ENCODE measurements at places on chromosomes 2 and 18. TPM values are rescaled to one million over a fixed set of nuclear protein-coding genes. Genes with fewer than 3 reads are reported as not detected.

Gene RFTN2
- not detected for total RNA-seq

Gene WDR35
- total RNA-seq, result 5.7 TPM

Gene BMP10
- total RNA-seq, result not detected

Gene OSR1
- total RNA-seq, result not detected

Gene STK11IP
- total RNA-seq, result 50.2 TPM

Gene LRRTM4
- not detected for total RNA-seq

Gene ALK
- total RNA-seq, result not detected

GRCh38 chr2:177738461-177739235 is 333.9 kb downstream of the PDE11A start:
- no peak for DNase-seq

DNA sequence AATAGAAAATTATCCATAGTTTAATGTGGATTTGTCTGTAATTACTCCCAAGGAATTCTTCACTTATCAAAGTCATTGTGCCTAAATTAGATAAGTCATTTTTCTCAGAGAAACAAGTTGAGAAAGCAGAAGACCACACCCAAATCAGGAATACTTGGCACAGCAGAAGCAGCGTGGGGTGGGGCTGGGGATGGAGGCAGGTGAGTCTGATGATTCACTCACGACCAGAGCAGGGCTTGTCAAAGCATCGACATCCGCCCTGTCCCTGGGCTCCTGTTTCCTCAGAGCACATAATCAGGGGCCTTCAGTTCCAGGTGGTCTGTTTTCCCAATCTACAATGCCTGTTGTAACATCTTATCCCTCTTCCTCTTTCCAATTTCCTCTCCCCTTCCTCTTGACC is 31.5 kb upstream of the COLEC12 start:
- DNase-seq, result no peak

DNA sequence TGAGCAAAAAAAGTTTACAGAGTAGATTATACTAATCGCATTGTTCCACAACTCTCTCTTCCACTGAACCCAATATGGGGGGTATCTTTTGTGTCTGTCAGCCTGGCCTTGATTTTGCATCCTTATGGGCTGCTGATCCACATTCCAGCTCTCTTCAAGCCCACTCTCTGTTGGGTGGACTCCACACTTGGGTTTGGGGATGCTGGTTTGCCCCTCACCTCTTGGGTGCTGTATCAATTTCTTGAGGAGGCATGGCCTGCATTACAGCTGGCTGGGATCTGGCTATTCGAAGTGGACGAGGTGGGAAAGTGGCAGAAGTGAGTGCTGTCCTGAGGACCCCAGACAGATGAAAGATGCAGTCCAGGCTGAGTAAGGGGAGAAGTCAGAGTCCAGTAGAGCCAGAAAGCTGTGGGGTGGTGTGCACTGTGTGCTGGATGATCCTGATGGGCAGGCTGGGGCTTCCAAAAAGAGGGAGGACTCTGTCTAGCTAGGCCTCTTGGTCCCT is 141.4 kb downstream of the CAPN13 start:
- DNase-seq, result no peak

GRCh38 chr2:184527058-184527457 is 71.3 kb upstream of the ZNF804A start:
- DNase-seq, result no peak

- no peak for DNase-seq
Measured at GRCh38 chr18:22658318-22658717, 240.6 kb upstream of the CTAGE1 start.

DNA sequence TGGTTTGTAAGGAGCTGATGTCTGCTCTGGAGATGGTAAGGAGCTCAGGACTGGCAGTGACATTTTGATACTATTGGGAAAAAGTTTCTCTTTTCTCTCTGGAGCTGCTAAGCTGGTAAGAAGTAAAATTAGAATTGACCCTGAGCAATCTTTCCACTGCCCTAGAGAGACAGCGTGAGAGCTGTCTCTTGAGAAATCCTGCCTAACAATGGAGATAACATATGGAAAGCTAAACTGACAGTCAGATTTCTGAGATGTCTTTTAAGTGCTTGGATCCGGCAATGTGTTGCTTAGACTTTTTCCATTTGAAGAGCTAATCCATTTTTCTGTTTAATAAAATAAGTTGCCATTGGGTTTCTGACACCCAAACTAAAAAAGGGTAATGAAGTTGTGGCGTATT is 302.4 kb downstream of the KCNS3 start:
- DNase-seq, result no peak

GRCh38 chr2:143422681-143423080 is 293.5 kb downstream of the ARHGAP15 start:
- no peak for DNase-seq

GRCh38 chr18:23810396-23810795 is 121.1 kb downstream of the LAMA3 start:
- peak; percentile 22 for DNase-seq

DNA sequence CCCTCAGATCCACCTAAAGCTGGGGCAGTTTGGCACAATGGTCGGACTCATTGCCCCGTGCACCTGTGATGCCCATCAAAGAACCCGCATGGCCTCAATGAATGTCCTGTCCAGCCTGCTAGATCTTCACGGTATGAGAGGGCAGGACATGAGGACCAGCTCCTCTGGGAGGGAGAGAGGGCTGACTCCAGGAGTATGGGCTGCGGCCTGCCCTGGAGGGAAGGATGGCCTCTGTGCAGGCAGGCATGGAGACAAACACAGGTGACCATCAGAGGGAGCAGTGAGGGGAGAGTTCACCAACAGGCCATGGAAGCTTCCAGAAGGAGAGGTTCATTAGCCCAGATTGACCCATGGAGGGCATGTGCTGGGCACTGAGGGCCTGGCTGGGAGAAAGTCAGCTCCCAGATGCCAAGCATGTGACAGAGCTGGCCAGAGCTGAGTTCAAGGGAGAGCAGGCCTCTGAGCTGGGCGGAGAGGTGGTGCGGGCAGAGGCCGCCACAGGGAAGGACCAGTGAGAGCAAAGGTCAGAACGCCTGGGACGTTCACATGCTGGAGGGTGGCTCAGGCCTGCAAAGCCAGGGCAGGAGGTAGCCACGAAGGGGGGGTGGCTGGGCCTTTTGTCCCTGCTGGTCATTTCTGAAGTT is 36.2 kb downstream of the HJURP start:
- DNase-seq, result no peak

GRCh38 chr2:6224267-6224666 is 532.1 kb downstream of the SOX11 start:
- DNase-seq, result no peak
